OCI-LY7 (cell line): ENCODE measurements at places on chromosomes 2 and 18. TPM values are rescaled to one million over a fixed set of nuclear protein-coding genes. Genes with fewer than 3 reads are reported as not detected.

Gene KIAA2012
- total RNA-seq, result not detected in 2 replicates

Gene DLX1
- not detected in 2 replicates for total RNA-seq

Gene VWC2L
- not detected in 2 replicates for total RNA-seq

Gene PCARE
- total RNA-seq, result not detected in 2 replicates

Gene DCDC2C
- total RNA-seq, result not detected in 2 replicates

Gene INHA
- total RNA-seq, result not detected in 2 replicates

DNA sequence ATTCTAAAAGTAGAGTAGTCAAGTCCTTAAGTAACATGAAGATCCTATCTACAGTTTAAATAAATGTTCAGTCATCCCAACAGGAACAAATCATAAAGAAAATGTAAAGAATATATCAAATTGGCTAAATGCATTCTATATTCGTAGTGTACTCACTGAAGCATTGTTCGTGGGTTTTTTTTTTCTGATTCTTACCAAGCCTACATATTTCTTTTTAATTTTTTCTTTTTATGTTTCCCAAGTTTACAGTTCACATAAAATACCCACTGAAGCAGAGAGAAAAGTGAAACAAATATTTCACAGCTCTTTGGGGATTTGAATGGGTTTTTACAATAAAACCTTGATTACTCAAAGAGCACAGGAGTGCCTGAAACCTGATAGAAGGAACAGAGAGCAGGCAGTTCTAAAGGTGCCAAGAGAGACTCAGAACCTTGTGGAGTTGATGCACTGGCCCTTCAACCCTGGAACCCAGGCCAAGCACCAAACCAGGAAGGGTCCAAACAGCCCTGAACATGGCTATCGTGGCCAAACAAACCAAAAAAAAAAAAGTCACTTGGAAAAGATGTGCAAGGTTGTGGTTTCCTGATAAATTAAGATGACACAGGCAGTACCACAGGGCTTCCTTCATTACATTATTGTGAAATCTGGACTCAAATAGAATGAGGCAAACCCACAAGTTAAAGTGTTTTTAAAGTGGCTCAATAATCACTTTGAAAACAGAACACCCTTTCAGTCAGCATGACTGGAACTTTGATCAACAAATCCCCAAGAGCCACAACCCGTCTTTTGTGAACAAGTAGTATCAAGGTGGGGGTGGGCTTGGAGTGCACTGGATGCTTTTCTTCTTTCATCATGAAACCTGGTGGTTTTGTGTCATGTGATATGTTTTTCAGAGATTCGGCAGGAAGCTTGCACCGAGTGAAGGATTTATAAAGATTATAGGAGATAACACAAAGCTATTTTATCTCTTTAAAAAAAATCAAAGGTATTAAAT lies 245.0 kb upstream of the FN1 start:
- DNase-seq, result no peak

- no peak for DNase-seq
Observed at GRCh38 chr2:10658041-10658913, 31.5 kb downstream of the NOL10 start.

- peak; percentile 89 for DNase-seq
Observed at GRCh38 chr2:197515315-197515738, 539 bp upstream of the MOB4 start.

DNA sequence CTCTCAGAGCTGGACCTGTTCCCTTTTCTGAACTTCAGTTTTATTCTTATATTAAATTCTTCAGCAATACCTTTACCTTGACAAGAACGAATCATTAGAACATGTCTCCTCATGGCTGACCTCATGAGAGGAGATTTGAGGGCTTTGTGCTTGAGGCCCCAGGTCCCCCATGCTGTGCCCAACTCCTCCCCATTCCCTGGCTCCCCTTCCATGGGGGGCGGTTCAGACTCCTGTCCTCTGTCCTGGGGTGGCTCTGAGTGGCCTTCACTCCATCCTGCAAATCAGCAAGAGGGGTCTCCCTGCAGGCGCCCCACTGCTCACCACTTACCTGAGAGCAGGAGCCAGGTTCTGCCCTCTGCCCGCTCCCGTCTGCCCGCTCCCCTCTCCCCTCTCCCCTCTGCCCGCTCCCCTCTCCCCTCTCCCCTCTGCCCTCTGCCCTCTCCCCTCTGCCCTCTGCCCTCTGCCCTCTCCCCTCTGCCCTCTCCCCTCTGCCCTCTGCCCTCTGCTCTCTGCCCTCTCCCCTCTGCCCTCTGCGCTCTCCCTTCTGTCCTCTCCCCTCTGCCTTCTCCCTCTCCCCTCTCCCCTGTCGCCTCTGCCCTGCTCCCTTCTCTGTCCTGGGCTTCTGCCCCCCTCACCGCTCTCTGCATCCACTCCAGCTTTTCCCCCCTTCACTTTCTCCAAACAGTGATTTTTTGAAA lies 98.7 kb upstream of the ALKAL2 start:
- no peak for DNase-seq

DNA sequence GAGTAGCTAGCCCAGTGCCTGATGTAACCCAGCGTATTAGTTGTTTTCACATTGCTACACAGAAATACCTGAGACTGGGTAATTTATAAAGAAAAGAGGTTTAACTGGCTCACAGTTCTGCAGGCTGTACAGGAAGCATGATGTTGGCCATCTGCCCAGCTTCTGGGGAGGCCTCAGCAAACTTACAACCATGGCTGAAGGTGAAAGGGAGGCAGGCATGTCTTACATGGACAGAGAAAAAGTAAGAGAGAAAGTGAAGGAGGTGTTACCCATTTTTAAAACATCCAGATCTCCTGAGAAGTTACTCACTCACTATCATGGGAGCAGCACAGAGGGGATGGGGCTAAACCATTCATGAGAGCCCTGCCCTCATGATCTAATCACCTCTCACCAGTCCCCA lies 6.1 kb upstream of the CYRIA start:
- no peak for DNase-seq

DNA sequence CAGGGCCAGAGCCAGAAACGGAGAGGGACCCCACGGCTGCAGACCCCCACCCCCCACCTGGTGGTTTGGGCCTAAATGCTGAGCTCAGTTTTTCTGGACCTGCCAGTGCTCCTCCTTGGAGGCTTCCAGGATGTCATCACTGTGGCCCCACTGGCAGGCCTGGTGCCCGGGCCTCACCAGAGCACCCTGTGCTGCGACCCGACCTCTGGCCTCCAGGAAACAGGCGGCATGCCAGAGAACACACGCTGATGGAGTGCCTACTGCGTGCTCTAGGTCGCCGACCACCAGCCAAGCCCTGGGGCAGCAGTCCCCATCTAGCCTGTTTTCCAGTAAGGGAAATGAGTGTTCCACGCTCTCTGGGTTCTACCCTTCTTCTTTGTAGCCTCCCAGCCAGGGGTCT lies 33.8 kb downstream of the HS6ST1 start:
- DNase-seq, result no peak

- no peak for DNase-seq
Observed at GRCh38 chr2:122478117-122478516, 722.7 kb downstream of the TSN start.
